M059J (cell line): ENCODE measurements at places on chromosomes 6 and 20. TPM values are rescaled to one million over a fixed set of nuclear protein-coding genes. Genes with fewer than 3 reads are reported as not detected.

DNA sequence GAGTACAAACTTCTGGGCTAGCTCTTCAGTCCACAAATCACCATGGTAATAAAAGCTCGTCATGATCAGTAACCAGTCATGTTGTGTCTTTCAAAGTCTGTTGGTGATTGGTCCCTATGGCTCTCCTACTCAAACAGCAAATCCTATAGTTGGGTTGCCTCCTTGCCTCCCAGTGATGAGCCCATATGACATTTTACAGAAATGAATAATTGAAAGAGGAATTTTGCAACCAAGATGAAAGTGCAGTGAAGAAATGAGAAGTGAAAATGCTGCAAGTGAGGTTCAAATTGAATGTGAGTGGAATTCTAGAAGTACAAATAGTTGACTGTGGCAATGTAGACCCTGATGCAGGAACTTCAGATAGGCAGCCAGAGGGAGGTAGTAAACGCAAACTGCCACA lies 5.1 kb upstream of the SIRPD start:
- no peak for DNase-seq

DNA sequence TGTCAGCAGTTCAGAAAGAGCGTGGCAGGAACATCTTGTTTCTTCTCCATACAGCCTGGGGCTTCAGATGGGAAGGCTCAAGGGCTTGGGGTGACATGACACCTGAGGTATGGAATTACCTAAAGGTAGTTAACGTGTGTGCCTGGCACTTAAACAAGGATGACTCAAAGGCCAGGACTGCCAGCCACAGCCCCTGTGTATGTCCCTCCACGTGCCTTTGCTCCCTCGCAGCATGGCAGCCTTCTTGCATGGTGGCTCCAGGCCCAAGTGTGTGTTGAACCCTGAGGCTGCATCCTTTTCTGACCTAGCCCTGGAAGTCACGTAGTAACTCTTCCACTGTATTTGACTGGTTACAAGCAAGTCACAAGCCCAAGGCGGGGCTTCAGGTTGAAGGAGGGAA lies 33.6 kb upstream of the MYL9 start:
- no peak for DNase-seq

DNA sequence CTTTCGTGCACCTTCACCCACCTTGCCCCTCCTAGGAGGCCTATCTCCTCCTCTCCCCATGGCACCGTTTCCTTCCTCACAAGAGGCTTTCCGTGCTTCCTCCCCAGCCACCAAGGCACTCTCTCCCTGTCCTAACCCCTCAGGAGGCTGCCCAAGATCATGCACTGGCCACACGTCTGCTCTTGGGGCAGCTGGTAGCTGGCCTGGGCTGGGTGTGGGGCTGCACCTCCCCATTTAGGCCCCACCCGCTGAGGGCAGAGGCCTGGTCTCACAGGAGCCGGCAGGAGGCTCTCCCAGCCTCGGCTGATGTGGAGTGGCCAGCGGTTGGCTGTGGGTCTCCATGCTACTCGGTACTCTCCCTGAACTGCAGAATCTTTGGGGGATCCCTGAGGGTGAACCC lies 13.6 kb downstream of the NOL4L start:
- DNase-seq = no peak

GRCh38 chr20:23141450-23142161 lies 55.5 kb upstream of the CD93 start:
- DNase-seq = peak; percentile 40

DNA sequence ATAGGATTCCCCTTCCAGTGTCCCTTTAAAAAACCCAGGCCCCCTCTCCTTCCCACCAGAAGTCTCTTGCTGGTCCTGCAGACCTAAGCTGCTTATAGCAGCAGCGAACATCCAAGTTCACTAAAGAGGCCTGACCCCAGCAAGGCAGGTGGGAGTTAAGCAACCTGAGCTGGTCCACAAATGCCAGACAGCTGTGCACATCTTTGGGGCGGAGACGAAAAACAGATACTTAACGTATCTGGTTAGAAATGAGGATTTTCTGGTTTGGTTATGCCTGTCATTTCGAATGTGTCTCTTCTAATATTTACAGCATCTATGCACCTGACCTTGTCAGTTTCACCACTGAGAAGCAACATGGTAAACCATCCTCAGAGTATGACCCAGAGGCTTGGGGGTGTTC lies 87.8 kb downstream of the SLC2A10 start:
- DNase-seq = no peak

Gene GGT7
- total RNA-seq = 2.1 and 2.6 TPM in 2 replicates

Gene RAB44
- not detected in 2 replicates for total RNA-seq

Gene SLC35B2
- 205 and 215 TPM in 2 replicates for total RNA-seq
